Central memory CD4-positive, alpha-beta T cell (primary cell): ENCODE measurements at places on chromosomes 7 and 10.

- DNase-seq, result no peak
Observed at GRCh38 chr7:107404740-107405537, 64.9 kb upstream of the GPR22 start.

- no peak for DNase-seq
Observed at GRCh38 chr7:27165089-27165995, at the start of gene HOXA9. HOXA9 (minus strand) TSS chr7:27165537; CDS start chr7:27165457, 80 bp downstream.

- DNase-seq, result no peak
Observed at GRCh38 chr10:75708060-75708459, 276.6 kb downstream of the LRMDA start.

DNA sequence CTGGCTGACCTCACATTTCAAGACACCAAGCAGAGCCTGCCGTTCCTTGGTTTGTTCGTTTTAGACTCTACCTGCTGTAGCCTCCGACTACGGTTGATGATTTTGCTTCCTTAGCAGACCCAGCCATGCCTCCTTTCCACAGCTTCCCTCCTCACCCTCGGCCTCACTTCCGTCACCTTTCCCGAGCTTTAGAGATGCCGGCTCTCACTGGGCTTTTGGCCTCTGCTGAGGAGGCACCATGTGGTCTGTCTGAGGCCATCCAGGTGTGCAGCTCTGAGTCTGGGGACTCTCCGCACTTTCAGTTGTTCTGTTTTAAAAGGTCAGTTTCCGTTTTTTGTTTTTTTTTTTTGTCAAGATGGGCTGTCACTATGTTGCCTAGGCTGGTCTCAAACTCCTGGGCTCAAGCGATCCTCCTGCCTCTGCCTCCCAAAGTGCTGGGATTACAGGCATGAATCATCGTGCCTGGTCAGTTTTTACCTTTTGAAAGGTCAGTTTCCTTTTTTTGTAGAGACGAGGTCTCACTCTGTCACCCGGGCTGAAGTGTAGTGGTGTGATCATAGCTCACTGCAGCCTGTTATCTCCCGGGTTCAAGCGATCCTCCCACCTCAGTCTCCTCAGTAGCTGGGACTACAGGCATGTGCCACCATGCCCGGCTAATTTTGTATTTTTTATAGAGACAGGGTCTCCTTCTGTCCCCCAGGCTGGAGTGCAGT lies 11.7 kb downstream of the ORAI2 start:
- no peak for DNase-seq

DNA sequence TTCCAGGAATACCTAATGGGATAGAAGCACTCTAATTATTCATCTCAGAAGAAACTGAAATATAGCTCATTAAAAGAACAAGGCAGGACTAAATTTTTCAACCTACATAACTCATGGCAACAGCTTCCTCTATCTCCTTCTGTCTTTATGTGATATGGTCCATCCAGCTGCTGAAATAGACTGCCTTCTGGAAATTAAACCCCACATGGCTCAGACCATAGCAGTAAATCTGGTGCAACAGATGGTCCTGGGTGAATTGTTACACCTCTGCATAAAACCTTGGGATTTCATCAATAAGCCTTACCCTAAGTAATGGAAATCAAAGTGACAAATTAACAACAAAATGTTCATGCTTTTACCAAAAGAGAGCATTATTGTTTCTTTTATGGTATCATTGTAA lies 205.6 kb upstream of the CSTF2T start:
- DNase-seq, result no peak

GRCh38 chr7:13850185-13850752 lies 139.2 kb downstream of the ETV1 start:
- DNase-seq, result peak; percentile 71

GRCh38 chr10:126911301-126911700 lies 6.1 kb downstream of the DOCK1 start:
- no peak for DNase-seq

DNA sequence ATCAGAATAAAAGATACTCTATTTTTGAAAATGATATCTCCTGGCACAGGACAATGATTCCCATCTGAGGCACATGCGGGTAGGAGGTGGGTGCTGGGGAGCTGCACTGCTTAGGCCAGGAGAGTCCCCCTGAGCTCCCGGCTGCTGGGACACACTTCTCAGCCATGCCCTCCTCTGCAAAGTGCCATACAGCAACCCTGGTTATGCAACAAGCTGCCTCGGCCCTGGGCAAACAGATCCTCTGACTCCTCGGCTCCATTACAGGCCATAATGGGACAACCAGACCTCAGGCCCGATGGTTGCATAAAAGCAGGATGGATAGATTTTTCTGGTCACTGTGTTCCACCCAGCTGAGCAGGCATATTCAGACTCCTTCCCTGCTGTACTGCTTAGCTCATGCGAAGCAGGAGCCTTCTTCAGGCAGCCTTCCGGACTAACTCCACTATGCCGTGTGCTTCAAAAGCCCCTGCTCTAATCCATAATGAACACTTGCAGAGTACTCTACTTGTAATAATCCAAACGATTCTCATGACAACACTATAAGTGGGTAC lies 6.5 kb upstream of the LEP start:
- no peak for DNase-seq

DNA sequence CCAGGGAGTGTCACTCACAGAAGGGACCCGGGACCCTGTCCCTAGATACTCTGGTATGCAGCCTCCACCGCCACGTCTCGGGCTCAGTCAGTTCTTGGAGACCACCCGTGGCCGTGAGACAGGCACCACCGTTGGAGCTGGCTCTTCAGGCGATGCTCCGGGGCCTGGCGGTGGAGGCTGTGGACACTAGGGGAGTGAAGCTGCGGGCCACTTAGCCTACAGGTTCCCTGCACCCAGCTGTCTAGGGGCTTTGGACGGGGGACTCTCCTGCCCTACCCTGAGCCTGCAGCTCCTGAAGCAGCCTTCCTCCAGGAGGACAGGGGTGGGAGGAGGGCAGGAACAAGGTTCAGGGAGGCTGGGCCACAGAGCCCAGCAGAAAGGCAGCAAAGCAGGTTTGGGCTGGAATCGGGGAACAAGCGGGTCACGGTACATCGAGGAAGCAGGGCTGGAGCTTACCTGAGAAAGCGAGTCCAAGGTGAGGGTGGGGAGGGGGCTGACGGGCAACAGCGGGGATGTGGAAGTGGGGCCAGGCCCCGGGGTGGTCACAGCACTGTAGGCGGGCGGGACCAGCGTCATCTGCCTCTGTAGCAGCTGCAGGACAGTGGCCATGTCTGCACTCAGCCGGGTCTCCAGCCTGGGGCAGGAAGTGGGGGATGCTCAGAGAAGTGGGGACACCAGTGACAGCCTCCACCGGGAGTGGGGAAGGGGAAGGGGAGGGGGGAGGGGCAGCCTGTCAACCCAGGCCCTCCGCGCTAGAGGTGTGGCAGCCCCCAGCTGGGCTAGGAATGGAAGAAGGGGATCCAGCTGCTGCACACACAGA lies 31.5 kb downstream of the KCNH2 start:
- no peak for DNase-seq

DNA sequence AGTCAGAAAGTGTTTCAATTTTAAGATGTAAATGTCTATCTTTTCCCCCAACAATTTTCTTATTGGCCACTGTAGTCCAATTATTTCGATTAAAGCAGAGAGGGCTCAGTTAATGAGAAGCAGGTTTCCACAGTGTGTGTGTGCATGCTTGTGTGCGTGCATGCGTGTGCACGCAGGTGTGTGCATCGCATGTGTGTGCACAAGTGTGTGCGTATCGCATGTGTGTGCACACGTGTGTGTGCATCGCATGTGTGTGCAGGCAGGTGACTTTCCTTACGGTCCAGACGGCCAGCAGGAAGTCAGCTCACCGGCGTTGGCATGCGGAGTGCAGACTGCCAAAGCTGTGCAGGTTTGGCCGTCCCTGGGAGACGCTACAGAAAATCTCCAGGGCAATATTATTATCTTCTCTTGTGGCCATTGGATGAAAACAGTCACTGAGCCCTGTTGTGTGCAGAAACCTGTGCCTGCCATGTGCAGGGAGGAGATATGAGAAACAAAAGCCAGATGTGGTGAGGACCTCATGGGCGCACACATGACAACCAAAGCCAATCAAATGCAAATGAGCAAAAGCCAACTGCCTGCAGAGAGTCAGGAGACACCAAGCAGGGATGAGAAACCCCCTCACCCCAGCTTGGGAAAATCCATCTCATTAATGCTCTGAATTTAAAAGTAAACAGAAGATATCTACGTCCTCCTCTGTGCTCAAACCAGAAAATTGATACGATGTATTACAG lies 70.4 kb downstream of the C10orf90 start:
- no peak for DNase-seq

- DNase-seq, result no peak
Observed at GRCh38 chr7:64174941-64175340, 32.1 kb upstream of the ZNF735 start.
